ENCODE measurements at places on chromosomes 2 and 18. TPM values are rescaled to one million over a fixed set of nuclear protein-coding genes. Genes with fewer than 3 reads are reported as not detected.

DNA sequence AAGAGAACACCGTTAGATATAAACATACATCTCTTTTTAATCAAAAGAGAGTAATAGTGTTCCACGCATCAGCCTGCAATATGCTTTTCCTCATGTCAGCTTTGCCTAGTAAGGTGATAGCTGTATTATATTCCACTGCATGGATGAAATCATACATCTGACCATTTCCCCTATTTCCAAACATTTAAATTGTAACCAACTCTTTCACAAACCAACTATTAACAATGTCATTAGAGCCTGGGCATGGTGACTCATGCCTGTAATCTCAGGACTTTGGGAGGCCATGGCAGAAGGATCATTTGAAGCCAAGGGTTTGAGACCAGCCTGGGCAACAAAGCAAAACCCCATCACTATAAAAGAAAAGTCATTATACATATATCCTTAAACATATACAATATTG is 284.8 kb downstream of the BCL11A start:
- no peak for DNase-seq
- H3K36me3 ChIP-seq = no peaks in the 10 kb centered on the region
- H3K27me3 ChIP-seq = no peaks in the 10 kb centered on the region
- H3K27ac ChIP-seq = no peak overlapping the region

DNA sequence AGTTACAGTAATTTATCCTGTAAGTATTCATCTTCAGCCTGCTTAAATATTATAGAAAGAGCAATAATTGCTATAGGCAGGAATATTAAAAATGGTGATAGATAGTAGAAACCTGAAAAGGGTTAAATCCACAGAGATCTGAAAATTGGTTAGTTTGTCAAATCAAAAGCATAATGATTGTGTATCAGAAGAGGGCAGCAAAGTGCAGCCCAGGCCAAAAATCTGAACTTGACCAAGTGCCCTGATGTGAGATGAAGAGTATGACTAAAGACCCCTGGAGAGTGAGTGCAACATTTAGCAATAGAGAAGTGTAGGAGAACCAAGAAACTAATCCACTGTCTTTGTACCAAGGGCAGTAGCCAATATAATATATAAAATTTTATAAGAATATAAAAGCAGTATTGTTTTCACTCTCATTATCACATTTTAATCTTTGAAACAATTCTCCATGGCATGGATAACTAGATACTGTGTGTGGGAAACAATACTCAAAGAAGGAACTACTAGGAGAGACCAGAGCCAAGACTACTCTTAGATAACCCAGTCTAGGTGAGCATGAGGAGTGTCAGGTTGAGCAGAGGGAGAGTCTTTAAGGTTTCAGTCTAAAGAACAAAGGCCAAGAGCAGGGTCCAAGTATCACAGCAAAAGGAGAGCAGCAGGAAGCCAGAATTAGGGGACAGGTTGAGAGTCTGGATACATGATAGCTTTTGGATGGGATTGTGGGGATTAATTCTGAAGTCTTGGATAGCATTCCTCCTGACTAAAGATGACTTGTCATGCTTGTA is 148.7 kb downstream of the CALCRL start:
- H3K36me3 ChIP-seq = no peaks in the 10 kb centered on the region
- peaks cover 10% of the 10 kb centered on the region for H3K4me1 ChIP-seq
- no peak overlapping the region for H3K4me3 ChIP-seq
- H3K27ac ChIP-seq = no peak overlapping the region

GRCh38 chr2:50948681-50949080 is 83.3 kb downstream of the NRXN1 start:
- no peaks in the 10 kb centered on the region for H3K27me3 ChIP-seq
- DNase-seq = no peak
- H3K36me3 ChIP-seq = no peaks in the 10 kb centered on the region
- no peak overlapping the region for H3K27ac ChIP-seq

The GRHL1 gene
- total RNA-seq = 0.48 TPM

The NPPC gene
- total RNA-seq = 8.5 TPM

The ADAM23 gene
- 25.0 TPM for total RNA-seq
